ENCODE measurements at places on chromosomes 16 and 17.

DNA sequence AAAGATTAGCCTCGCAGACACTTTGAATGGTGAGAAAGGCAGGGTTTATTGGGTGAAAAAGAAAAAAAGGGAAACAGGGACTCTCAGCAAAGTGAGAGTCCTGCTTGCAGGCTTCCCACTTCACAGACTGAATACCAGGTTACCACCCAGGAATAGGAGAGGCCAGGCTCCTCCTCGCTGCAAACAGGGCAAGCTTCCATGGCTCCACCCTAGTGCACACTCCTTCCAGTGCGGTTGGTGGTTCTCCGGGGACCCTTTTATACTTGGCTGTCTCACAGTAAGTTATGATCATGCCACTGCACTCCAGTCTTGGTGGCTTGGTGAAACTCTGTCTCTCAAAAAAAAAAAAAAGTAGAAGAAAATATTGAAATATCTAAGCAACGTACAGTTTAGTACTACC is 30.5 kb upstream of the CDH8 start:
- DNase-seq = no peak

DNA sequence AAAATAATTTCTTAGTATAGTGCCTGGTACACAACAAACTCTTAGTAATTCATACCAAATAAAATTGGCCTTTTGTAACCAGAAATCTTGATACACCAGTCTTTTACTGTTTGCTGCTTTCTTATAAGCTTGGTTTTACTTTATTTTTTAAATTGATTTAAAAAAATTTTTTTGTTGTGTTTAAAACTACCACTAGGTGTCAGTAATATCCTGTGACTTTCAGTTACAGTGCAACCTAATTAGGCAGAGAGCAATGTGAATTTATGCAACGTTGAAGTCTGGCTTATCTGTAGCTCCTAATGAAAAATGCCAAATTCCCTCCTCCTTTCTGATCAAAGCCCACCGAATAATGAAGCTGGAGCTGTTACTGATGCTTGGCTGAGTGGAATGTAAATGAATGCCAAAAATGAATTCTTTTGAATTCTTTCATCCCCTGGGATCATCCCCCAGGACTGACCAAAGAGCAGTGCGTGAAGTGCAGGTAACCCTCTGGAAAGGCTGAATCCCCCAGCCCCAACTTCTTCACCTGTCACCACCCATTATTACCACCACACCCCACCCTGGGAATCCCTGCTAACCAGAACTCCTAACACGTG is 3.8 kb downstream of the ERCC4 start:
- peak; percentile 55 for DNase-seq

DNA sequence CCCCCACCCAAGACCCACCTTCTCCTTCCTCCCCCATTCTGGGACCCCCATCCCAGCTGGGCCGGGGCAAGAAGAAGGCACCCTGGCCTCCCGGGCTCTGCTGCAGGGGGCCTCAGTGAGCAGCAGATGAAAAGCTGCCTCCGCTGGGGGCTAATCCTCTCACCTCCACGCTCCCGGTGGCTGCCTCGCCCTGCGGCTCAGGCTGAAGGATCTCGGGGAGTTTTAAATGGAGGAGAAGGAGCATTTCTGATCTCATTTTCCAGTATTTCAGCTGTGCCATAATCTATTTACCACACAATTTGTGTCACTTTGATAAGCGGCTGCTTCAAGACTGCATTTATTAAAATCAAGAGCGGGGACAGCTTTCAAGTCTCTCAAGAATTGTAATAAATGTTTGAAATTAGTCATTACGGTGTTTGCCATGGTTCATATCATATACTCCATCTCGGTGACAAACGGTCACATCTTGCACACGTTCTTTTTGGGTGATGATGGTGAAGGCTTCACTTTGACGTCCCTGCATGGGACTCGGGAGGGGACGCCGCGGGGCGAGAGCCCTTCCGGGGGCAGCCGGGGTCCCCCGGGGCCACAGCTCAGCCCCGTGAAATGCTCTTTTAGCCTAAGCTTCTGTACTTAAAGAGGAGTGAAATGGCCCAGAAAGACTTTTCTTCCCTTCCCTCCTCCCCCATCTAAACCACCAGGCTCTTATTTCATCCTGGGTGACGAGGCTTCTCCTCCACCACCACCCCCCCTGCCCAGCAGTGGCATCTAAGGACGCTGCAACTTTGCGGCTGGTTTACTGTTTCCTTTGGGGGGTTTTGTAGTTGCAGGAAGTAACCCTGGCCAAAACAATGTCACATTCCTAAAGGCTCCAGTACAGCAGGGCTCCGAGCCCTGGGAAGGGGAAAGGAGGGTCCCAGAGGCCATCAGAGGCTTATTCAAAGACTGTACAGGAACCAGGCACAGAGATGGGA is 313.1 kb upstream of the TNRC6C start:
- DNase-seq = peak; percentile 57

- peak; percentile 23 for DNase-seq
These were observed 183.0 kb downstream of the FOXL1 start for GRCh38 chr16:86761111-86762031.

GRCh38 chr17:1180958-1181752 is 1.4 kb upstream of the ABR start:
- no peak for DNase-seq
